Caudate nucleus (tissue), 63 donors: ENCODE measurements at places on chromosomes 7 and 10.

- DNase-seq, result no peak
Measured at GRCh38 chr10:65675236-65675635, 1250.6 kb upstream of the LRRTM3 start.

DNA sequence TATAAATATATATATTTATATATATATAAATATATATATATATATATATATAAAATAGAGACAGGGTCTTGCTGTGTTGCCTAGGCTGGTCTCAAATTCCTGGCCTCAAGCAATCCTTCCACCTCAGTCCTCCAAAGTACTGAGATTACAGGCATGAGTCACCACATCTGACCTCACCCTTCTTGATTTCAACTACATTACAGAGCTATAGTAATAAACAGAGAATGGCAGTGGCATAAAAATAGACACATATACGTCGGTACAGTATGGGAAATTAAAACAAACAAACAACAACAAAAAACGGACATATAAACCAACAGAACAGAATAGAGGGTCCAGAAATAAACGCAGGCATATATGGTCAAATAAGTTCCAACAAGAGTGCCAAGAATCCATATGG, 77.6 kb upstream of the PPP1R3A start:
- no peak for DNase-seq

DNA sequence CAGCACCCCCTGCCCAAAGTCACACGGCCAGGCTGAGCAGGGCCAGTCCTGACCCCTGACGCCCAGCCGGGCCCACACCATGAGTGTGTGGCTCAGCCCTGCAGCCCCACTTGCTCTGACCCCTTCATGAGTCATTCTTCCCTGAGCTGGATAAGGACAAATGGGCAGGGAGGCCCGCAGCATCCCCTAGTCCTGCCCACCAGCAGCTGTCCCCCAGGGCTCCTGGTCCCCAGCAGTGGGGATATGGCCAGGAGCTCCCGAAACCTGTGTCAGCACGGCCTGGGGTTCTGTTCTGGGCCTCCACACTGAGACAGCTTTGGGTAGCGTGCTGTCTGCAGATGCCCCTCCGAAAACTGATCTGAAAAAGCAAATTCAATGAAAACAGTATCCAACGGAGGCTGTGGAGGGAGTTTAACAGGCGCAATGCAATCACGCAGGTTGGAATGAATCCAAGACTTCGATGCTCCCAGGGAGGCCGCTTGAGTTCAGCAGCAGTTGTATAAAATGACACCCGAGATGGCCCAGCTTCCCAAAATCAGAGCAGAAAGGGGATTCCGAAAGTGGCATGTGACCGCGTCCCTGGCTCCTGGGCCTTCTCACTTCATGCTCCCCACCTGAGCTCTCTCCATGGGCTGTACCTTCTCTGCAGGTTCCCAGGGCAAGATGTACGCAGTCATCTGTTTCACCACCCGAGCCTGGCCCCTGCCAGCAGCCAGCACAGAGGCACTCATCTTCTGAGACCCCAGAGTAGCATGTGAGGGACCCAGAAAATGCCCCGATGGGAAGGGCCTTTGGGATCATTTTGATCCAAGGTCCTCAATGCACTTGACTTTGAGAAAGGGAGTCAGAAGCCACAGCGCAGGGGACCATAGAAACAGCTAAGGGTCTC, 214.1 kb downstream of the USP6NL start:
- no peak for DNase-seq

GRCh38 chr7:33905389-33906032, at the start of gene BMPER:
TSS of gene BMPER (plus strand) at chr7:33905539. CDS start at chr7:33905614, 75 bp downstream.
- peak; percentile 35 for DNase-seq

GRCh38 chr7:11130012-11130411, 156.3 kb downstream of the PHF14 start:
- no peak for DNase-seq
